KG1 (cell line): ENCODE measurements at places on chromosomes 7 and 10.

- DNase-seq = no peak
Observed at GRCh38 chr10:69218831-69219230, 1.3 kb upstream of the HKDC1 start.

DNA sequence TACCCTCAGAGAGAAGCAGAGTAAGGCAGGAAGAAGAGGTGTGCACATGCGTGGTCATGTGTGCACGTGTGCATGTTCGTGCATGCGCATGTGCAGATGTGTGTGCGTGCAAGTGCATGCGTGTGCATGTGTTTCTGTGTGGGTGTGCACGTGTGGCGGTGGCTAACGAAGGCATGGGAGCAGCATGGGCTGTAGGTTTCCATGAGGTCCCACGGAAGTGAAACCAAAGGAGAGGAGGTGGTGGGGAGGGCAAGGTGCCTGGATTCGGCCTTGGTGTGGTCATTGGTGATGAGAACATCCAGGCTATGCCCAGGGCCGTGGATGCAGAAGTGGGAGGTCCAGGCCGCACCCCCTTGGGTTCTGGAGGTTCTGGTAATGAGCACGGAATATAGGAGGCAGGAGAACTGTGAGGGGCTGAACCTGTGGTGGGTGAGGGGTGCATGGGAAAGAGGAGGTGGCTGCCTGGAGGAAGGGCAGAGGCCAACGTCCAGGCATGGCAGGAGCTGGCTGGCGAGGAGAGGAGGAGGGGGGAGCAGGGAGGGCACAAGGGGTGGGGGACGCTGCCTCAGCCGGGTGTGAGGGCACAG, 2.4 kb upstream of the INPP5A start:
- no peak for DNase-seq

- no peak for DNase-seq
Observed at GRCh38 chr7:133629701-133630100, 376.8 kb downstream of the EXOC4 start.

DNA sequence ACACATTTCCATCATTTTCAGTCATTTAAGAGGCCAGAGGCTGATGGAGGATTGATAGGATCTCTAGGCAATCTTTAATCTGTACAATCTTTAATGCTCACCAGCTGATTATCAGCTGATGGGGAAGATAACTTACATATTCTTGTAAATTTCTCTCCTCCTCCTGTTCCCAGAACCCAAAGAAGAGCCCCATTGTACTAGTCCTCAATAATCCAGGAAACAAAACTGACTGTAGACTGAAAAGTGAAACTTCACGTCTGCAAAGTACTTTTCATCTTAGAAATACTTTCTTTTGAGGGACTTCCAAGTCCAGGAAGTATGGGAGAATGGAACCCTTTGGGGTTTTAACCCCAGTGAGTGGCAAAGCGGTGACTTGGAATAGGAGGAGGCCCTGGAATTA, 283.3 kb downstream of the FRMD4A start:
- no peak for DNase-seq

DNA sequence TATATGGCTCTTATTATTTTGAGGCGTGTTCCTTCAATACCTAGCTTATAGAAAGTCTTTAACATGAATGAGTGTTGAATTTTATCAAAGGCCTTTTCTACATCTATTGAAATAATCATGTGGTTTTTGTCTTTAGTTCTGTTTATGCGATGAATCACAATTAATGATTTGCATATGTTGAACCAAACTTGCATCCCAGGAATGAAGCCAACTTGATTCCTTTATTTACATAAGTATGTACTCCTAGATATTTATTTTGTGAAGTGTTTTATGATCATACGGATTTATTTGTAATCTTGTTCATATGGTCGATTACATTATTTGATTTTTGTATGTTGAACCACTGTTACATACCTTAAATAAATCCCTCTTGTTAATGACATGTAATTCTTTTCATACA, 244.3 kb upstream of the KCND2 start:
- no peak for DNase-seq

DNA sequence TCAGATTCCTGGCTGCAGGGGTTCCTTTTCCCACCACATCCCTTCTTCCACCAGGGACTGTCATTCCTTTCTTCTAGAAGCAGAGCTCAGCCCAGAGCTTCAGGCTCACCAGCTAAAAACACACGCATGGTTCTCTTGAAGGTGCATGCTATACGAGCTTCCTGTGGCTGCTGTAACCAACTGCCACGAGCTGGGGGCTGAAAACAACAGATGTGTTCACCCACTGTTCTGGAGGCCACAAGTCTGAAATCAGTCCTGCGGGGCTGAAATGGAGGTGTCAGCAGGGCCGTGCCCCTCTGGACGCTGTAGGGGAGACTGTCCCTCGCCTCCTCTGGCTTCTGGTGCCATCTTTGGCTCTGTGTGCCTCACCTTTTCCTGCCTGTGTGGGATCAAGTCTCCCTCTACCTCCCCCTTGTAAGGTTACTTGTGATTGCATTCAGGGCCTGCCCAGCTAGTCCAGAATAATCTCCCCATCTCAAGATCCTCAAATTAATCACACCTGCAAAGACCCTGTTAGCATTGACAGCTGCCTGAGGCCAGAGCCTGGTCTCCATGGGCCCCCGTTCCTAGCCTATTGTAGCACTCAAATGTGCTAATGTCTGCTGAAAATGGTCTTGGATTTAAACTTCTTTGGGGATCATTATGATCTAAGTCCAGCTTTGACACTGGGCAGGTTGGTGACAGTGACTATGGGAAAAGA, 13.7 kb downstream of the RAB19 start:
- no peak for DNase-seq

- no peak for DNase-seq
Observed at GRCh38 chr7:2893411-2893861, 49.3 kb upstream of the GNA12 start.

DNA sequence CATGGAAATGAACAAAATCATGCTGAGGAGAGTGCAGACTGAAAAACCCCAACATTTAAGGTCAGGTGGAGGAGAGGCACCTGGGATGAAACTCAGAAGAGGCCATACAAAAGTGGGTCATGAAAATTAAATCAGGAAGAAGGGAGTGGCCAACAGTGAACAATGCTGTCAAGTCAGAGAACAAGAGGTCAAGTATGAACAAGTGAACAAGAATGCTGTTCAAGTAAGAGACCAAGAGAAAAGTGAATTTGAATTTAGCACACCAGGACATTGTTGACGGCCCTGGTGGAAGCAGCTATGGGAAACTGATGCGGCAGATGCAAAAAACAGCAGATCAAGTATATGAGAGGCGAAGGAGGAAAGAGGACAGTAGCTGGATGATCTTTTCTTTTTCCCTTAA, 7.9 kb downstream of the CEP41 start:
- no peak for DNase-seq

GRCh38 chr10:102743078-102743587, 615 bp upstream of the WBP1L start:
- DNase-seq = no peak

DNA sequence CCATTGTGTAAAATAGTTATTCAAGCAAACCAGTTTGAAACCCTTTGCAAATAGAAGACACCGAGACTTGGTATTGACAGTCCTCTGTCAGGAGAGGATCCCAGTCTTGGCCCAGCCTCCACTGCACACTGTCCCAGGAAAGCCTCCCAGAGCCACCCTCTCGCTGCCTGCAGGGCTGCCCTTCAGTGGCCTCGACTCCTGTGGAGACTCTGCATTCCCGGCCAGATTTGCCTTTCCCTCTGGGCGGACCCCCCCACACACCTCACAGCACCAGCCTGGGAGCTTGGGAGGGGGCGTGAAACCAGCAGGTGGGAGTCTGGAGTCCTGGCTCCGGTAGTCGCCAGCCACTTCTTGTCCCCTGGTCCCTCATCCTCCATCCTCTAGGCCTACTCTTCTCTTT, 48.7 kb downstream of the GRK5 start:
- no peak for DNase-seq

DNA sequence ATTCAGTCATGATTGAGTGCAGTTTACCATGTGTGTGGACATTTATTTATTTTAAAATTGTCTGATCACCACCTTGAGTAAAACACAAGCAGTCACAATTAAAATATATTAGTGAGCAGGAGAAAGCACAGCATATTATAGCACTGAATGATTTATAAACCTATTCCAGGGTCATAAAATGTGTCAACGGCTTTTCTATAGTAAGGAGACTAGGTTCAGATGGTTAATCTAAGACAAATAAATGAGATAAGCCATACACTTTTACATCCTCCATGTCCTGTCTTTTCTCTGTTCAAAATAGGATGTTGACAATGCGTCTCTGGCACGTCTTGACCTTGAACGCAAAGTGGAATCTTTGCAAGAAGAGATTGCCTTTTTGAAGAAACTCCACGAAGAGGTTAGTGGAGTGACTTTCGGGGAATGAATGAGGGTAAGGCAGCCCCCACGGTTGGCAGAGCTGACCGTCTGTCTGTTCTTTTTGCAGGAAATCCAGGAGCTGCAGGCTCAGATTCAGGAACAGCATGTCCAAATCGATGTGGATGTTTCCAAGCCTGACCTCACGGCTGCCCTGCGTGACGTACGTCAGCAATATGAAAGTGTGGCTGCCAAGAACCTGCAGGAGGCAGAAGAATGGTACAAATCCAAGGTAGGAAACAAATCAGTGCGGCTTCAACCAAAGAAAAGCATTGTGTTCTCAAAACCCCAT, 5.4 kb downstream of the VIM start:
- DNase-seq = no peak

GRCh38 chr7:127904670-127904985, 126.6 kb downstream of the LRRC4 start:
- no peak for DNase-seq

DNA sequence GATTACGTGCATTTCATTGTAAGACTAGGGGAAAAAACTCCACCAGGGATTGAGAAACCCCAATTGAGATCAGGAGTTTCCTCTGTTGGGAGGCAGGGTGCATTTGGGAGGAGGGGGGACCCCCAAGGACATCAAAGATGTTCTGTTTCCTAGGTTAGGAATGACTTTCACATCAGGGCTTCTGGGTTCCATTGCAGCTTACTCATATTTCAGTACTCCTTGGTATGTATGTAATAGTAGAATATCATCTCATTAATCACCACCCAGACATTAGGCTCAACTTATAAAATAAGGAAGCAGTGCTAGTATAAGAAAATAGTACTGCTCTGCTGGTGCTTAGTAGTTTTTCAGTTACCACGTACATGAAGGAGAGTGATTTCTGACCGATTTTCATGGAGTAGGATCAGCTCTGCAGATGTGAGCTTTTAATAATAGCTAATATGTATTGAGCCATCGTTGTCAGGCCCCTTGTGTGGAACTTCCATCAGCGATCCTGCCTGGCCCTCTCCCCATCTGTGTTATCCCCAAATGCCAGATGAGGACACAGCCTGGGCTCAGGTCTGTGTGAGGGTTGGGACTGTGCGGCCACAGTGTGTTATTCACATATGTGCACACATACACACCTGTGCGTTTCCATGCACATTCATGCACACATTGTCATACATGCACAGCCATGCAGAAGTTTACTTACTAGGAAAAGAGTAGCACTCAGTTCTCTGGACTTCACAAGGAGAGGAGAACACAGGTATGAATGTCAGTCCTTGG, 23.5 kb downstream of the UPP1 start:
- DNase-seq = no peak

DNA sequence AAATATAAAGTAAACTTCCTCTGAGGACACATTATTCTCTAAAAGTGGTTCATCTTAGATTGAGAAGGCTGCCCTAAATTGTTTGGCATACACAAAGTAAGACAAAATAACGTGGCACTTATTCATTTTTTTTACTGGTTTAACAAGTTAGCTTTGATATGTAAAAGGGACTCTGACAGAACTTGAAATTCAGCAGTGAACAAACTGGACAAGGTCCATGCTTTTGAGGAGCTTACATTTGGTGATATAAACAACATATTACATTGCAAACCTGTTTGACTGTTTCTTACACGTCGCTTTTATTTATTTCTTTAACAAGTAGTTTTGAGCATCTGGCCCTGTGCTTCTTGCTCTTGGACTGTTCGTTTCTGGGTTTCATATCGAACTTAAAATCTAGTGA, 253.1 kb upstream of the POM121L12 start:
- DNase-seq = no peak

GRCh38 chr10:97553575-97554031, 19.0 kb upstream of the ANKRD2 start:
- peak; percentile 9 for DNase-seq

GRCh38 chr10:51806079-51806835, 106.9 kb upstream of the CSTF2T start:
- DNase-seq = no peak
